Fibroblast of skin of scalp (primary cell): ENCODE measurements at places on chromosomes 13 and 19.

DNA sequence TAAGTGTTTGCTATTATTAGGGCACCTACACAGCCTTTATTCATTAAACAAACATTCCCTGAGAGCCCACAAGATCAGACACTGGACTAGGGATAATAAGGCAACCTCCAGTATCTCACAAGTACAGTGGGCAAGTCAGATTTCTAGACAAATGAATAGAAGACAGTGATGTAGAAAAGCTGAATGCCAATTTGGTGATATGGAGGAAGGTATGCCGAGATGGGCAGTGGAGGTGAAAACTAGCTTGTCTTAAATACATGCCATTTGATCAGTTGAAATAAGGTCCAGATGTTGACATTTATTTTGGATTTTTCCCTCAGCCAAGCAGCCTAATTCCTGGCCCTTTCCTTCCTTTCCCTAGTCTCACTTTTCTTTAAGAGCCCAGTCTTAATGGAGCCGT is 130.3 kb downstream of the RXFP2 start:
- DNase-seq: no peak

DNA sequence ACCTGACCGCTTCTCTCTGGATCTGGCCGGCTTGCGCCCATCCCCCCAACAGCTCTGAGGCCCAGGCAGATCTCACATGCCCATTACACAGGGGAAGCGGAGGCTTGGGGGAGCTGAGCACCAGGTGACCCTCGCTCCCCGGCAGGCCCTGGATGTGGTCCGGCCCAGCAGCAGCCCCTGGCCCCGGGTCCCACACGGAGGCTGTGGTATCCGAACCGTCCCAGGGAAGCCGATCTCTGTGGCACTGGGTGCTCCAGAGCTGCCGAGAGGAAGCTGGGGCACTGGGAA is 27.7 kb downstream of the SBNO2 start:
- no peak for DNase-seq

GRCh38 chr13:40194224-40194806 is 472.1 kb downstream of the FOXO1 start:
- DNase-seq: no peak

GRCh38 chr19:56333506-56333905 is 18.9 kb upstream of the ZSCAN5A start:
- DNase-seq: peak; percentile 52

DNA sequence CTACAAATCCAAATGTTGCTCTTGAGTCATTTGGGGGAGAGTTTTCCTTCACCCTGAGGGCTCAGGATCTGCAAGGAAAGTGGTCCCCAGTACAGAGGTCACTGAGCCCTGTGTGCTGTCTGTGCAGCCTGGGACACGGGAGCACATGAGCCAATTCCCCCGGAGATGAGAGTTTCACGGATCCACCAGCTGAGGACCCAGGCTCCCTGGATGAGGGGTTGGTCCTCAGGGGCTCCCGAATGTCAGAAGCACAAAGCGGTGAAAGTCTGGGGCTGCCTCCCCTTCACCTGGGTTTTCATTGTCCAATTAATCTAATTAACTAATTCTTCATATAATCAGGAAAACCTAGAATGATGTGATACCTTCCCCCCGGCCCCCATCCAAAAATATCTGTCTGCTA is 13.6 kb upstream of the LILRB2 start:
- DNase-seq: no peak

DNA sequence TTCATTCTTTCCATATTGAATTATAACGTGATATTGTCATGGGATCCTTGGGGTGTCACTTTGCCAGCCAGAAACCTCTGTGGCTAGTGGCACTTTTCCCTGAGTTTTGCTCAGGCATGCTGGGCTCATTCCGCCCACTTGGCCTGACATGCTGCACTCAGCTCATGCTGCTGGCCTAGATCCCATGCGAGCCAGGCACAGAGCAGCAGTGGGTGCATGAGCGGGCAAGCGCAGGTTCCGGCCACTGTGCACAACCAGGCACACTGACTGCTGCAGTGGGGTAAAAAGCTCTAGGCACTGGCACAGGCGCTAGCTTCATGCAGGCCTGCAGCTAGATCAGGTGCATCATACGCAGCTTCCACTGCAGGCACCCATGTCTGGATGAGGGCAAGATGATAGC is 221.2 kb downstream of the MAB21L1 start:
- no peak for DNase-seq

DNA sequence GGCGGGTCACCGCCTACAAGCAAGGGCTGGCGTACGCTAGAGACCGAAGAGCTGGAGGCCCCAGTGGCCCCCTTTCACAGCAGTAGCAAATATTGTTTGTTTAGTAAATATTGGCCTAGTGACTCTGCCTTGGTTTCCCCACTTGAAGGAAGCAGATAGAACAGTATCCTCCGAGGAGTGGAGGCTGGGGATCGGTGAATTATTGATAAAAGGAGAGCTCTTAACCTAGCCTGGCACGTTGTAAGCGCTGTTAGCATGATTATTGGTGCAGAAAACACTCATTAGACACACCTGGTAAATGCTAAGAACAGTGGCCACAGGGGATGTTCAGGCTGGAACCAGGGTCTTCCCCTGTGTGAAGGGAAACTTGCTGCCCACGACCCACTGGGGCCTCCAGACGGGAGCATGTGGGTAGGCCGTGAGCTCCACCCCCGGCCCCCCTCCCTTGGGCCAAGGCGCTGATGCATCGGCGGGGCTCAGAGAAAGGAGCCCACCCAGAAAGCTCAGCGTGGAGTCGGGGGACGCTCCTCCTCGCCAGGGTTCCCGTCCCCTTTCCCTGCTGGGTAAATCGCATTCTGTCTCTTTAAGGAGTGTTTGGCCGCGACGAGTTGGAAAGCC is 2.3 kb downstream of the IER2 start:
- DNase-seq: no peak

- DNase-seq: no peak
These were observed 188.0 kb downstream of the TDRD3 start for GRCh38 chr13:60584976-60585375.

DNA sequence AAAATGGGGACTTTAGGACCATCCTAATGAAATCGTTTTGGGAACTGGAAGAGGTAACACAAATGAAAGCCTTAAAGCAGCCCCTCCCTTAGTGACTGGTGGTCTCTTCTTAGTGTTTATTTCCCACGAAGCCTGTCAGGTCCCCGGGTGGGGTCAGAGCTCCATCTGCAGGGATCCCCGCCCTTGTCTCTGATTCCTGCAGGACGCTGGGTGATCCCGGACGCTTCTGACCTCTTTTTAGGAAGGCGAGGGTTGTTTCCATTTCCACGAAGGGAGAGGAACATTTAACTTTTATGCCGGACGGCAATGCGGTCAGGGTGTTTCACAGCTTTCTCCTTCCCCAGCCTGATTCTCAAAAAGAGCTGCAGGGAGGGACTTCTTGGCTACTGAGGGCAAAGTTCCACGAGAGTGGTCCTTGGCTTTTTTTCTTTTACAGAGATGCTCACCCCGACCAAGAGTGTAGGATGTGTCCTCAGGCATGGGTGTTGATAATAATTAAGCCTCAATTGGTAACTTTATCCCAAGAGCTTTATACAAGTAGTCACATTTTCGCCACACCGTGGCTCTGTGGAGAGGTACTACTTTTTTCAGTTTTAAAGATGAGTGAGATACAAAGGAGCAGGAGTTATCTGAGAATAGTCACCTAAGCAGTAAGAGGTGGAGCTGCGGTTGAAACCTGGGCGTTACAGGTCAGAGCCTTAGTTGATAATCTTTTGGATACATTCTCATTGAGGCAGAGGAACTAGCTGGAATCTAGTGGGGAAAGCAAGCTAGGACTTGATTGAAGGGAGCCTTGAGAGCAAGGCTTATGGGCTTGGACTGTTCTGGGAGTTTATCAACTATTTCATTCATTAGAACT is 813 bp downstream of the ZNF284 start:
- DNase-seq: peak; percentile 1

DNA sequence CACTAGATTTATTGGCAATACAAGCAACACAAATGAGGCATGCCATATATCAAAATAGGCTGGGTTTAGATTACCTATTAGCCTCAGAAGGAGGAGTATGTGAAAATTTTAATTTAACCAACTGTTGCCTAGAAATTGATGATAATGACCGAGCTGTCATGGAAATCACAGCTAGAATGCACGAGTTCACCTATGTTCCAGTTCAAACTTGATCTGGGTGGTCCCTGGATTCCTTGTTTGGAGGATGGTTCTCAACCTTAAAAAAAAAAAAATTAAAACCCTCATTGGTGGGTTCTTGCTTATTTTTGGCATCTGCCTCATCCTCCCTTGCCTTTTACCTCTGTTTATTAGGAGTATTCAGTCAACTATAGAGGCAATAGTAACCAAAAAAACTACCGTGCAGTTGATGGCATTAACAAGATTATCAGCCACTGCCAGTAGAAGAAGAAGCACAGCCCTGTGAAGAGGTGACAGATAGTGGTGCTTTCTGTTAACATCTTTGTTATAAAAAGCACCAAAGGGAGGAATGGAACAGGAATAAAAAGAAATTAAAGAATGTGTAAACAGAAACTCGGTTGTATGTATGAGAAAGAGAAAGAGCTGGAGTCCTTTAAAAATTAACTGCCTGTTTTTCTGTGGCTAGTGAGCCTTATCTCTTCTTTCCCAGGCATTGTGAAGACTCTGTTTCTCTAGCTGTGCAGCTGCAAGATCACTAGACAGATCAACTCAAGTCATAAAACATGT is 106.4 kb downstream of the ZNF429 start:
- no peak for DNase-seq

GRCh38 chr19:2796659-2797266 is 11.5 kb downstream of the THOP1 start:
- DNase-seq: no peak

- no peak for DNase-seq
These were observed 8.7 kb downstream of the FIZ1 start for GRCh38 chr19:55590617-55591016.

DNA sequence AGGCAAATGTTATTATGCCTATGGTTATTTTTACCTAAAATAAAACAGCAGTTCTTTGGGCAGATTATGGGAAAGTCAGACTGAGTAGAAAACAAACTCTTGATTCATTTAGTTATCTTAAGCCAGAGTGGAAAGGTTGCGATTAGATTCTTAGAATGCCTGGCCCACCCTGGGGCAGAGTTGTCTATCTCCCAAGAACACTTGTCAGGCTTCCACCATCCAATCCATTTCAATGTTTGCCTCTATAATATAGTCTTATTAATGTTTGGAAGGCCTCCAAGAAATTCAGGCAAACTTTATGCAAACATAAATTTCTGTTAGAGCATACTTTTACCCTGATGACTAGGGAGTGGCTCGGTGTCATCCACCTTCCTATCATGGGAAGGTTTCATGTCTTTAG is 207.0 kb downstream of the SLITRK6 start:
- DNase-seq: no peak

DNA sequence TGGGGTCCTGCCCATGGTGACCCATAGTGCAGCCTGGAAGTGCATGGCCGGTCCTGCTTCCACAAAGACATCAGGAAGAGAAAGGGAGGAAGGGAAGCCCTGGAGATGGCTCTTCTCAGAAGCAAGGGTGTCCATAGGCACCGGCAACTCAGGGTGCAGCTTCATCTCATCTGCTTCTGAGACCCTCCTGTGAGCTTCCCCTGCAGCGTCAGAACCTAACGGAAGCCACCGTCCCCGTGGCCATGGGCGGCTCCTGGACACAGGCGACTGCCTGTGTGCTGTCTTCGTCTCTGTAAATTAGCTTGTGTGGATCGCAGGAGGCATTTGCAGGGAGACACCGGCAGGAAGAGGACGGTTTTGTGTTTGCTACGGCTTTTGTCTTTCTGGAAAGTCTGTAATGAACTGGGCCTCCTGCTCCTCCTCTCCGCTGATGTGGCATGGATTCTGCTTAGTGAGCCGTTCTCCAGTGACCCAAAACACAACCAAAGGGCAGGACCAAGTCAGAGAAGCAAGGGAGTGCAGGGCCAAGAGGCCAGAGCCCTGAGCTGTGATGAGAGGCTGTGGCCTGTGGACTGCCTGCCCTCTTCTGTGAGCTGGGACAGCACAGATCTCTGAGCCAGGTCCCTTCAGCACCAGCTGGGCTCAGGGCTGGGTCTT is 2.5 kb downstream of the ATP4B start:
- DNase-seq: no peak

- no peak for DNase-seq
These were observed 146.7 kb downstream of the SOX1 start for GRCh38 chr13:112213467-112214255.

DNA sequence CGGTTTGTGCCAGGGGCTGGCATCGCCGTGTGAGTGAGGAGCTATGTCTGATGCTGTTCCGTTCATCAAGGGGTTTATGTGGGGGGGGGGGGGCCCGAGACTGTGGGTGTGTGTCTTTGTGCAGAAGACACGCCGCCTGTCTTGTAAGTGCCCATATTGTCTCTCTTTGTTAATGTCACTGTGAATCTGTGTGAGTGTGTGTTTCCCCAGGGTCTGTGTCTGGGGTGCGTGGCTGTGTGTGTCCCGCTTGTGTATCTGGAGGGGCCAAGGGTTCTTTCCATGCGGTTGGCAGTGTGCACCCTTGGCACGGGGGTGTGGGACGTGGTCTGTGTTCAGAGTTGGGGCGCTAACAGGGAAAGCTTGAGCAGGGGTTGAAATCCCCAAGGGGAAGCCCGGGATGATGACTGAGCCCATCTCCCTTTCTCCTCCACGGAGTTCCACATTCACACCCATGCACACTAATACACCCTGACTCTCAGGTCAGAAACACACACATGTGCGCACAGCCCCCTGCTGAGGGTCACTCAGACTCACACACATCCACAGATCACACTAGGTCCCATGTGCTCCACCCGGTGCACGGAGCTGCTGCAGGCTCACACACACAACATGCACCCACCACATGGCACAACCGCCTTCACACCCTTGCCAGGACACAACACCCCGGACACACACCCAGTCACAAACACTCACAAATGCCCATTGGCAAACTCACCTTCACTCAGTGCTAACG is 1.8 kb downstream of the NCAN start:
- DNase-seq: no peak

DNA sequence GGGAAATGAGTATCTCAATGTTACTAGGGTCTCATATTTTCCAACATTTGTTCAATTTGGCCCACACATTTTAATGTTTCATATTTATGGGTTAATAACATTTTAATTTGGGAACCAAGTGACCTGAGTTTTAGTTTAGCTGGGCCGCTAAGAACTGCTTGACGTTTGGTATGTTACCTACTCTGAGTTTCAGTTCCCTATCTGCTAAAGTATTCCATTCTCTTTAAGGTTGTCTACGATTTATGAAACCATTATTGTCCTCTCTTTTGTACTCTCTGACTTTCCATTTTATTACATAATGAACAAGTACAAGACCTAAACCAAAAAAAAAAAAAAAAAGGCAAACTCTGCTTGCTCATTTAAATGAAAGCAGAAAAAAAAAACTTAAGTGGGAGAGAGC is 89.9 kb downstream of the FGF14 start:
- no peak for DNase-seq

DNA sequence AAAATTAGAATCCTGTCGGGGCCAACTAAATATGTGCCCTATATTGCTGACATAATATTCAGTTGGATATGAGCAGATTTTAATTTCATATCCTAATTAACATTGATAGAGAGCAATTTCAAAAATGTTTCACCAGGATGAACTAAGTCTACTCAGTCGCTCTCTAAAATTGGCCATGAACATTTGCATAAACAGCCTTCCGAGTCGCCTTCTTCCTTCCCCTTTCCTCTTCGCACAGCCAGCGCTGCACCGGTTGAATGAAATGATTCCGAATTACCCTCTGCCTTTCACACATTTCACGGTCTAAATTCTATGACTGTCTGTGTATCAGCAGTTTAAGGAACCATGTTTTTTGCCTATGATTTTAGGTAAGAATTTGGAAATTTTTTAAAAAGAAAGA is 413.7 kb downstream of the LIG4 start:
- DNase-seq: no peak
